Kidney tubule cell (primary cell): ENCODE measurements at places on chromosomes 12 and 14.

DNA sequence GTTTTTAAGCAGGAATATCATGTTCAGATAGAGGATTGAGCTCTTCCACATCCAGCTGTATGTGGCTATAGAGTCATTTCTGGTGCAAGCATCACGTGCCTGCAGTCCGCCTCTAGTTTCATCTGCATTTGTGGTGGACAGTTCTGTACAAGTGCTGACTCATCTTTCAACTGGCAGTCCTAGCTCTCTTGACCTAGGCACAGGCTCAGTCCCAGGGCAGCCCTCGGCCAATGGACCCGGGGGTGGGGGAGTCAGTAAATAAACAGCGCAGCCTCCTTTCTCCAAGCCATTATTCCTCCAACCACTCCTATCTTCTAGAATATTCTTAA is 41.8 kb upstream of the FRMD6 start:
- DNase-seq: peak; percentile 7

DNA sequence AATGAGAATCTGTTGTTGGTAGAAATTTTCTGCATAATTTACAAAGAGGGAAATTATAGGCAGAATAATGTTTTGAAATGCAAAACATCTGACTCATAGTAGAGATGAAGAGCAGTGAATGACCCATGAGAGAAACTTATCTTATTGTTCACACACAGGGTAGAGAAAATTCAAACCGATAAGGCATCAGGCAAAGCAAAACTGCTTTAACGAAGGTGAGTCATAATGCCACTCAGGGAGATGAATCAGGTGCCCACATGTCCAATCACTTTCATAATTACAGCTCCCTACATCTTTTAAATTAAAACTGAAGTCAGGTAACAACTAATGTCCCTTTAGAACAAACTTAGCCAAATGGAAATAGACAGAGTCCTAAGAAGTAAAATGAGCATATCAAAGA is 265.6 kb upstream of the GARIN6 start:
- peak; percentile 9 for DNase-seq

DNA sequence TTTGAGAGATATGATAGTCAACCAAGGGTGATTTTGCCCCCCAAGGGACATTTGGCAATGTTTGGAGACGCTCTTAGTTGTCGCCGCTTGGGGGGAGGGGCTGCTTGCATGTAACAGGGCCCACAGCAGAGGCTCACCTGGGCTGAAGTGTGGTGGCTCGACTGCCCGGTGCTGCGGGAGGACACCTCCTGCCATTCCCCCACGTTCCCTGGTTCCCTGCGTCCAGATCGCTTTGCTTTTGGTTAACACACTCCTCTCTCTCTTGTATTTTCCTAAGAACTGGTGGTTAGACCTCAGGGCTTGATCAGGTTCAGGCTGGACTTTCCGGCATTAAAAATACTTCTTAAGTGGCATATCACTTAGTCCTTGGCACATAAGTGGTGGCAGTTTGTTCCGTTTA is 18.9 kb downstream of the PPP2R5C start:
- DNase-seq: no peak

DNA sequence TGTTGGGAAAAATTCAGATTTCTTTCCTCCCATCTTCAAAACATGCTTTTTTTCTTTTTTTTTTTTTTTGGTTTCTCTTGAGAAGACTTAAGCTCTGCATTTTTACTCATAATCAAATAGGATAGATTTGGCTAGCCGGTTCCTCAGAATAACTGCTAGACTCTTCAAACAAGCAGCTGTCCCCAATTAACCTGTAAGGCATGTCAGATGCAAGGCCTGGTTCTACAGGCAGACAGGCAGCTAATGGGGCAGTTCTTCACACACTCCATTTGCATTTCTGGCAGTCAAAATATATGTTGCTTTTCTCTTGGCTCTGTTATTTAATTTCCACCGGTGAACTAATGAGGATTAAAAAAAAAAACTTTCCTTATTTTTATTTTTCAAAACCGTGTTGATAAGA is 228.0 kb upstream of the ATP2B1 start:
- no peak for DNase-seq

- DNase-seq: no peak
These were observed 84.6 kb upstream of the ATF7IP start for GRCh38 chr12:14280921-14281320.

- DNase-seq: no peak
These were observed 108.7 kb downstream of the BMP4 start for GRCh38 chr14:53847881-53848280.

DNA sequence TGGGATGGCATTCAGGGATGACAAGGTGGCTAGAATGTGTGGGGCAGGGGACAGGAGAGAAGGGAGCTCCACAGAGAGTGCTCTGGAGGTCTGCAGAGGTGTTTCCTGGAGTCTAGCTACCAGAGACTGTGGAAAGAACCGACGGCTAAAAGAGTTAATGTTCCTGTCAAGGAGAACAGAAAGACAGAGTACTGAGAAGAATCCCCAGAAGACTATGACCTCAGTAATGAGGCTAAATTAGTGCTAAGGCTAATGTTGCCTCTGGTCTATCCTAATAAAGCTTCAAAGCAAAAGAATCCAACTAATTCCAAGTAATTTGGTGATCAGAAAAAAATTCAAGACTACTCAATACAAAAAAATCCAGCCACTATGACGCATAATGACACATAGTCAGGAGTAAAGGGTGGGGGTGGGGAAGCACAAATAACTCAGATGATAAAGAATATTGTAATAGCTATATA is 44.7 kb downstream of the FERMT2 start:
- DNase-seq: peak; percentile 84

DNA sequence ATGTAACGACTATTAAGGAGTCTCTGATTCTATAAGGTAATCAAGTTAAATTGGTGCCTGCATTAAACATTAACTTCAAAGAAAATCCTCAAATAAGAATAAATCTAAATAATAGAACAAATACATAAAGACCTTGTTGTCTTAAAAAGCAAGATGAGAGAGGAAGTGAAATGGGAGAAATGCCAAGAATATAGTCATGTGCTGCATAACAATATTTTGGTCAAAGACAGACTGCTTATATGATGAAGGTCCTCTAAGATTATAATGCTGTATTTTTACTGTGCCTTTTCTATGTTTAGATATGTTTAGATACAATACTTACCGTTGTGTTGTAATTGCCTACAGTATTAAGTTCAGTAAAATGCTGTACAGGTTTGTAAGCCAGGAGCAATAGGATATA is 213.6 kb downstream of the C12orf42 start:
- DNase-seq: no peak

GRCh38 chr14:100914597-100915021 is 11.1 kb upstream of the RTL1 start:
- DNase-seq: peak; percentile 28

DNA sequence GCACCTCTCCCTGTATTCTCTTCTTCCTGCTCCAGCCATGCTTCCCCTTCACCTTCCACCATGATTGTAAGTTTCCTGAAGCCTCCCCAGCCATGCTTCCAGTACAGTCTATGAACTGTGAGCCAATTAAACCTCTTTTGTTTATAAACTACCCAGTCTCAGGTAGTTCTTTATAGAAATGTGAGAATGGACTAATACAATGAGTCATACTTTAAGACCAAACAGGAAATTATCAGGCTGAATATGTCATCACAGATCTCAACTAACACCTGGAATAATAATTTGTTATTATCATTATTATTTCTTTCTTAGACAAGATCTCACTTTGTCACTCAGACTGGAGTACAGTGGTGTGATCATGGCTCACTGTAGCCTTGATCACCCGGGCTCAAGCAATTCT is 85.4 kb downstream of the KCNMB4 start:
- DNase-seq: no peak

- peak; percentile 63 for DNase-seq
These were observed 288.7 kb upstream of the FLRT2 start for GRCh38 chr14:85241022-85241855.

- peak; percentile 41 for DNase-seq
These were observed 100.3 kb upstream of the PLEKHG7 start for GRCh38 chr12:92602476-92602875.

DNA sequence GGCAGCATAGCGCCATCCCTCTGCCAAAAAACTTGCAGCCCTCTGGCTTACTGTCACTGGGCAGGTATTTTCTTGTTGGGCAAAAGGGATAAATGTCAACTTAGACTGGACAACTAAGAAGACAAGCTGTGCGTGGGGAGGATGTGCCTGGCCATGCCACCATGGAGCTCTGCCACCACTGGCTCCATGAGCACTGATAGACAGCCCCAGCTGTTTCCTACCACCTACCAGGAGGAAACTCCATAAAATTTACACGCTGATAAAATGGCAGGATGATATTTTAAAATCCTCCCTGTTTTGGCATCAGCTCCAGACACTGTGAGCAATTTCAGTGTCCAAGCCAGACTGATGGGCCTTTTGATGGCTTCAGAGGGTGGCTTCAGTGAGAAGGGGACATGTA is 7.1 kb upstream of the GALNT16 start:
- no peak for DNase-seq

DNA sequence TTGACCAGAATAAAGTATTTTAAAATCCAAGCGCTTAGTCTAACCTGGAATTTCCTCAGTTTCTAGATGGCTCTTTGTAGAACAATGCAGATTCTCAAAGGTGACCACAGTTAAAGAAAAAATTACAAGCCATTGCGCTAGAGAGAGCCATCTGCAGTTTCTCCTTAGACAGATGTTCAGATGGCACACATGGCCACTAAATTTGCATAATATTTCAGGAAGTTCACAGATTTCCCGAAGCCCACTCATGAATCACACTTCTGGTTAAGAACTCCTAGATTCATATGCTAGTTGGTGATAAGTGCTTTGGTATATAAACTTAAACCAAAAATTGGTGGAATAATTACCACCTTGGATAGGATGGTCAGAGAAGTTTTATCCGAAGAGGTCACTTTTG is 749 bp downstream of the AKAP3 start:
- DNase-seq: peak; percentile 31

- DNase-seq: peak; percentile 85
These were observed 40.7 kb downstream of the MNAT1 start for GRCh38 chr14:60775296-60775695.

DNA sequence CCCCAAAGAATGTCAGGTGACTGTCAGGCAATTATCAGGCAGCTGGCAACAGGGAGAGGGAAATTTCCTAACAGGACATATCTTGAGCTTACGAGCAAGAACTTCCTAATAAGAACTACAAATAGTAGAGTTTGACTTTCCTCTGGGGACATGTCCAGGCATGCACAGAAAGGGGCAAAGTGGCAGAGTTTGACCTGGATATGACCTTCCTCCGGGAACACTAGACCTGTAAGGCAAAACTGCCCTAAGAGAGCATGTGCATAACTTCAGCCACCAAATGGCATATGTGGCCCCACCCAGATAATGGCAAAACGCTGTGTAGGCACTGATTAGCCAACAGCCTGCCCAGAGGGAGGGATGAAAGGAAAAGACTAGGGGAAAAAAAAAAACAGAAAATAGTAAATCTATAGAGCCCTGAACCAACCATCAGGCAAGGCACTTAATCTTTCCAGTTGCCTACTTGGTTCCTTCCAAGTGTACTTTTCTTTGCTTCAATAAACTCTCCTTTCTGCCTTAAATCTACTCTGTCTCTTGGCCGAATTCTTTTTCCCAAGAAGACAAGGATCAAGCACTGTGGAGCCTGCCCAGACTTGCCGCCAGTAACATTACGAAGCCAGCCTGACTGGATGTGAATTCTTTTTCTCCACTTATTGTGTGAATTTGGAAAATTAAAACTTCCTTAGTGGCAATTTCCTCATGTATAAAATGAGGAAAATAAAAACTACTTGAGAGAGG is 164.1 kb downstream of the SPTSSA start:
- DNase-seq: peak; percentile 5

DNA sequence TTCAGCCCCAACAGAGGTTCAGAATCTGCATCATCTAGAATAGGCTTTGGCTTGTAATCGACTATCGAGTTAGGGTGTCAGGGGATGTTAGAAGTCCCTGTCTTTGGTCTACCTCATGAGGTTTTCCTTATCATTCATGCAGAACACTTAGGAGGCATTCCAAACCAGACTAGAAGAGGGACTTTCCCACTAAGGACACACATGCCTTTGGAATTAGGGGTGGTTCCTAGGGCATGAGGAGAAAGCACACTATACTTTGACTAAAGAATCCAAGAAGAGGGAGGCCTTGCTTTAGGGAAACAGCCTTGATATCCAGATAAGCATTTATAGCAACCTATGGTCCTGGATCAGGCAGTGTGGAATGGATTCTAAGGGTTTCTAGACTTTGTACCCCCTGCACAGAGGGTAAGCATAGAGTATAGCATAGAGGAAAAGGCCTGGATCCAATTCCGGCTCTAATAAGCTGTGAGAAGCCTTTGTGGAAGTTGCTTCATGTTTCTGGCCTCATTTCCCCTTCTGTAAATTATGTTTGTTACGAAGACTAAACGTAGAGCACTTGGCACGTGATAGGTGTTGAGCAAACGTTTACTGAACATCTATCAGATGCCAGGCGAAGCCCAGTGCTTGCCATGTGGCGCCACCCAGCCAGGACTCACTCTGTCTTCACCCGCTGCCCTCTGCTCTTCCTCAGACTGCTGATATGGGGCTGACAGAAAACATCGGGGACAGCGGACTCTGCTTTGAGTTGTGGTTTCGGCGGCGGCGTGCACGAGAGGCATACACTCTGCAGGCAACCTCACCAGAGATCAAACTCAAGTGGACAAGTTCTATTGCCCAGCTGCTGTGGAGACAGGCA is 13.2 kb downstream of the ZNF219 start:
- DNase-seq: peak; percentile 95

- DNase-seq: peak; percentile 79
These were observed 112.1 kb downstream of the DPF3 start for GRCh38 chr14:72781561-72782508.

DNA sequence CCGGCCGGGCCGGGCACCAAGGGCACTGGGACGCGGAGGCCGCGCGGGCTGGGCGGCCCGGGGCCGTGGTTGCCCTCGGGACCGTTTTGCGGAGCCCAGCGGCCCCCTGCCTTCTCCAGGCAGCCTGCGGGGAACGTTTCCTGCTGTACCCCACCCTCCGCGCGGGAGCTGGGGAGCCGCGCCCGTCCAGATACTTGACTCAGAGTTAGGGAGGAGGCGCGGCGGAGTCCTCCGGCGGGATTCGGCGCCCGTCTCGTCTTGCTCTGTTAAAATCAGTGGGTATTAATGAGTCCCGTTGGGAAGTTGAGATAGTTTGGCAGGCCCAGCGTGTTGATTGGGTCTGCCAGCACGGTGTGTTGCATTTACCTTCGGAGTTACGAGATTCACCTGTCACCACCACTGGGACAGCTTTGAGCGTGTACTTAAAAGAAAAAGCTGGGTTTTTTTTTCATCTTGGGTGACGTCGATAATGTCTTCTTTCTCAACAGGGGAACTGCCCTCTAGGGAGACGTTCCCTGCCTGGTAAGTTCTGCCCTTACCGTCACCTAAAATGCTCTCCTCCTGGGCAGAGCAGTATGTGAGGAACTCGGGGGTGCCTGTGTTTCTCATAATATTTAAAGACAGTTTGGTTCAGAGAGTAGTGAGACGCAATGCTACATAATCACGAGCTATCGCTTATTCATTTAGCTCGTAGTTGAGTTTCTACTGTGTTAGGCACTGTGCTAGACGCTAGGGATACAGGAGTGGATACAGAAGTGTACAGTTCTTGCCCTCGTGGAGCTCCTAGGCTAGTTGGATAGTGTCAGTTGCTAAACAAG is 596 bp downstream of the DLST start:
- DNase-seq: peak; percentile 54

GRCh38 chr12:5499566-5500330 is 67.8 kb downstream of the NTF3 start:
- DNase-seq: peak; percentile 1

- no peak for DNase-seq
These were observed 327.7 kb downstream of the TMEM121 start for GRCh38 chr14:105853907-105854599.

GRCh38 chr12:6700646-6701051 is at the start of gene PIANP:
Gene PIANP, minus strand, starts transcription at chr12:6700815. Its CDS starts 2,754 bp downstream, at chr12:6698061.
- no peak for DNase-seq
